DMS79 treated with DMSO at 0.1 percent for 48 hours (cell line): ENCODE measurements at places on chromosomes 7 and 10.

- no peak for DNase-seq
These were observed 154.0 kb downstream of the TCF7L2 start for GRCh38 chr10:113104047-113104446.

GRCh38 chr10:117562220-117562619 is 19.7 kb downstream of the EMX2 start:
- no peak for DNase-seq

DNA sequence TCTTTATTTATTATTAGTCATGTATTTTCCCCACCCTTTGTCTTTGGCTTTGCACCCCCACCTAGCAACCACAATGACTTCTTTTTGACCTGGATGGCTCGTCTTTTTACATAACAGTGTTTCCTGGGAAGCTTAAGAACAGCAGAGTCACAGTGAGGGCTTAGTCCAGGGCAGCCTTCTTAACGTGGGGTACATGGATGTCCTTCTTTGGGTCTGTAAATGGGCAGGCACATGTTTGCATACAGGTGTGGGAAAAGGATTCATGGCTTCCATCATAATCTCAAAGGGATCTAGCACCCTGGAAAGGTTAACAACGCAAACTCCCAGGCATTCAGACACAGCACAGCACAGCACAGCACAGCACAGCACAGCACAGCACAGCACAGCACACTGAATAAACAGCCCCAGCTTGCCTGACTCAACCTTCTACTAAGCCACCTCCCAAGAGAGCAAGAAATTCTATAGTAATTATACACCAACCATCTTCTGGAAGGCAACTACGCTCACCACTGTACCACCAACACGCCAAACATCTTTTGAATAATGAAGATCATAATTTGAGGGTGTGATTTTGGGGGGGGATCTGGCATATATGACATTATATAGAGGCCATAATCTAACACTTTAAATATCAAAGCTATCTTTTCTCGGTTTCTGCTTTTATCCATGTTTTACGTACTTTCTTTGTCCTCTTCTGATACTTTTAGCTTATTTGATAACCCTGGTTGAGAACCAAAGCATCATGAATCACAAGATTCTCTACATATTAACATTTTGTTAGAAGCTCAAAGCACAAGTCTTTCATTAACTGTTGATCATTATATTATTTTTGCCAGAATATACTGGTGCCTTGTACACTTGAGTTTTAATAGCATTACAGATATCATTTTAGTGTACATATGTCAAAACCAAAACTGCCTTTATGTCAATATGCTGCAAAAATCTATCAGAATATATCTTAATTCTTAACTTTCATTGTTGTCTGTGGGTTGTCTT is 177.2 kb upstream of the KLF14 start:
- DNase-seq, result no peak

- DNase-seq, result peak; percentile 7
These were observed 38.5 kb downstream of the CDK1 start for GRCh38 chr10:60816628-60817397.

DNA sequence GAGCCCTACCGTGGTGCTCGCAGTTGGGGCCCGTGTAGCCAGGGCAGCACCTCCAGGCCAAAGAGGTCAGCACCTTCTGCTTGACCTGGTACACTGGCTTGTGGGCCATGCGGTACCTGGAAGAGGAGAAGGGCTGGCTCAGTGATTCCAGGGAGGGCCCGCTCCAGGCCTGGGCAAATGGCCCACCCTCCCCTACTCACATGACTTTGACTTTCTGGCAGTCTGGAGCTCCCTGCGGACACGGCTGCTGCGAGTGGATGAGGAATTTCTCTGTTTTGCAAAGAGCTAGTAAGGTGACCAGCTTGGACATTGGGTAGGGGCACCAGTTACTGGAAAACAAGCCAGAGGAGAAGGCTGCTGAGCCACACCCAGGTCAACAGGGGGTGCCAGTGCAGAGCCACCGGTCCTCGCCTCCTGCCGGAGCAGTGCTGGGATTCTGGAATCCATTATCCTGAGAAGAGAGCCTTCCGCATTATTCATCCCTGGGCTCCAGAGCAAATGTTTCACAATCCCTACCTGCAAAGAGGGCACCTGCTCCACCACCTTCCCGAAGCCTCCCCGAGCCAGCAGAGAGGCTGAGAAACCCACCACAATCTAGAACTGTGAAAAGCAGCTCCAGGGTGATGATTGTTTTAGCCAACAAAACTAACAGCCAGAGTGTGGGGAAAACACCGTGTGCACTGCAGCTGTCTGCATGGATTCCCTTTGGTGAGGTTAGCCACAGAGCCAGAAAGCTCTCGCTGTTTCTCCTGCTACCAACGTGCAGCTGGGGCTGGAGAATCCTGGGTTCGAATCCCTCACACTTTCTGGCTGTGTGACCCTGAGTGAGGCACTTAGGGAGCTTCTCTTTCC is 11.8 kb downstream of the MMRN2 start:
- DNase-seq, result no peak

- no peak for DNase-seq
These were observed 27.2 kb downstream of the C10orf67 start for GRCh38 chr10:23317416-23317815.

GRCh38 chr10:23439961-23440889 is 1.4 kb downstream of the OTUD1 start:
- no peak for DNase-seq

DNA sequence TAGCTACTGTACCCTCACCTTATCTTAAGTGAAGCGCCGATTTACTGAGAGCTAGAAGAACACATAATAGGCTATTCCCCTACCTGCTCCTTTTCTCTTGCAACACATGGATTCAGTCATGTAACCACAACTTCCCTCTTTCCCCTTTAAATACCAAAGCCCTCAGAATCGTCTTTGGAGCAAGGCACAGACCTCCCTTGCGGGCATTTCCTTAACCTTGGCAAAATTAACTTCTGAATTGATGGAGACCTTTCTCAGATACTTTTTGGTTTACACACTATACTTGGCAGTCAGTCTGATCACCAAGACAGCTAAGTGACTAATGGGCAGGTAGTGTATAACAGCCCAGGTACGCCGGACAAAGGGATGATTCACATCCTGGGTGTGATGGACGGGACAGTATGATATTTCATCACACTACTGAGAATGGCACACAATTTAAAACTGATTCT is 72.7 kb upstream of the SEC61G start:
- DNase-seq, result no peak

GRCh38 chr7:36040679-36041078 is 112.4 kb upstream of the EEPD1 start:
- no peak for DNase-seq

- no peak for DNase-seq
These were observed 414.1 kb upstream of the ETV1 start for GRCh38 chr7:14403587-14403986.

- no peak for DNase-seq
These were observed 36.9 kb upstream of the GNAI1 start for GRCh38 chr7:80097756-80098155.

- DNase-seq, result no peak
These were observed 3.5 kb upstream of the CDK6 start for GRCh38 chr7:92839901-92840300.

GRCh38 chr7:80263821-80264220 is 129.2 kb downstream of the GNAI1 start:
- DNase-seq, result no peak

- no peak for DNase-seq
These were observed 48.2 kb upstream of the VIPR2 start for GRCh38 chr7:159192725-159193453.

DNA sequence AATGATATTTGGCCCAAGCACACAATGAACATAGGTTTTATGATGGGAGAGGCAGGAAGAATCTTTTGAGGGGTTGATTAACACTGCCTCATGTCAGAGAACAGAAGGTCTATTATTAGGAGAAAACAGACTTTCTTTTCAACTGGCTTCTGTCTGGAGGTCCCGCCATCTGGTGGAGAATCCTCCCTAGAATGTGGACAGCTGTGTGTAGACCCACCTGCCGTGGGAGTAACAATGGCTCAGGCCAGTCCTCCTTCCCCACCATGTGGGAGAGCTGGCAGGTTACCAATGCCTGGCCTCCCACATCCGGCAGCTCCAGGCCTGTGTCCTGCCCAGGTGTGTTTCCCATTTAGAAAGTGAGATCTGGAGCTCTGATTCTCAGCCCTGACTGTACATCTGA is 70.4 kb upstream of the AOAH start:
- no peak for DNase-seq

DNA sequence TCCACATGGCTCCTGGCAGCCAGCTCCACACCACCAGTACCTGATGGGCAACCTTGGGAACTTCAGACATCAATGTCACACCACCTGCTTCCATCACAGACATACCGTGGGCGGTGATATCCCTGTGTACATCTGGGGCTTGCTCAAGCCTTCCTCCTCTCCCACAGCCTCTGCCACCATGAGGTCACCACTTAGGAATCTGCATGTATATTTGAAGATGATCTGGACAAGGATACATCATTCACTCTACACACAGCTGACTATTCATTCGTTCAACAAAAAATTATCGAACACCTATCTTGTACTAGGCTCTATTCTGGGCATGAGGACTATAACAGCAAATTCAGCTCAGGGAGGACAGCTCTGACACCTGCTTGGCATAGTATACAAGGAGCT is 6.8 kb downstream of the DLG5 start:
- DNase-seq, result no peak
